ENCODE measurements at places on chromosomes 16 and 17.

GRCh38 chr17:29140631-29141513 is 39.3 kb downstream of the MYO18A start:
- peak; percentile 26 for DNase-seq

DNA sequence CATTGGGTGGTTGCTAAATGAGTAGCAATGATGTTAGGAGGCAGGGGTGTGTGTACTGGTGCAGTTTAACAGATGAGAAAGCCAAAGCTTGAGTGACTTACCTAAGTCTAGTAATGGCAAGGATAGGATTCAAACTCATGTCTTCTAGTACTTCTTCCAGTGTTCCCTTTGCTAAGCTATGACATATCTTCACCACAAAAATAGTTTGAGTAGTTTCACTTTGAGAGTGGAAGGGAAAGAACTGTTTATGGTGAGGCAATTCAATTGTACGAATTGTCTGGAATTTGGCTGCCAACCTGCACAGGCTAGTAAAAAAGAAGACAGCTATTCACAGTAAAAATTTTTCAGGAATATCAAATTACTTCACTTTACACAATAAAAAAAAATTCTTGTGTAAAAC is 138.0 kb downstream of the NLK start:
- DNase-seq: no peak

- DNase-seq: no peak
Observed at GRCh38 chr17:39953471-39953888, 9.3 kb upstream of the GSDMA start.

- DNase-seq: no peak
Observed at GRCh38 chr17:511001-511698, 158.5 kb upstream of the RPH3AL start.

GRCh38 chr17:14198575-14198974 is 38.1 kb downstream of the CDRT15 start:
- DNase-seq: no peak

DNA sequence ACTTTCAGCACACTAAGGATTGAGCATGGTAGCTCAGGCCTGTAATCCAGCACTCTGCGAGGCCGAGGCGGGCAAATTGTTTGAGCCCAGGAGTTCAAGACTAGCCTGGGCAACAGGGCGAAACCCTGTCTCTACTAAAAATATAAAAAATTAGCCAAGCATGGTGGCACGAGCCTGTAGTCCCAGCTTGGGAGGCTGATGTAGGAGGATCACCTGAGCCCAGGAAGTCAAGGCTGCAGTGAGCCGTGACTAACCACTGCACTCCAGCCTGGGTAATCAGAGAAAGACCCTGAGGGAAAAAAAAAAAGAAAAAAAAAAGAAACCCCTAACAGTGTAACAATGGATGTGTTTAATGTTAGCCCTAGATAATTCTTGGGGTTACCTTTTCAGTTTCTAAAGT is 24.0 kb downstream of the PARN start:
- DNase-seq: no peak

- no peak for DNase-seq
Observed at GRCh38 chr17:10169290-10169689, 29.1 kb downstream of the GAS7 start.

DNA sequence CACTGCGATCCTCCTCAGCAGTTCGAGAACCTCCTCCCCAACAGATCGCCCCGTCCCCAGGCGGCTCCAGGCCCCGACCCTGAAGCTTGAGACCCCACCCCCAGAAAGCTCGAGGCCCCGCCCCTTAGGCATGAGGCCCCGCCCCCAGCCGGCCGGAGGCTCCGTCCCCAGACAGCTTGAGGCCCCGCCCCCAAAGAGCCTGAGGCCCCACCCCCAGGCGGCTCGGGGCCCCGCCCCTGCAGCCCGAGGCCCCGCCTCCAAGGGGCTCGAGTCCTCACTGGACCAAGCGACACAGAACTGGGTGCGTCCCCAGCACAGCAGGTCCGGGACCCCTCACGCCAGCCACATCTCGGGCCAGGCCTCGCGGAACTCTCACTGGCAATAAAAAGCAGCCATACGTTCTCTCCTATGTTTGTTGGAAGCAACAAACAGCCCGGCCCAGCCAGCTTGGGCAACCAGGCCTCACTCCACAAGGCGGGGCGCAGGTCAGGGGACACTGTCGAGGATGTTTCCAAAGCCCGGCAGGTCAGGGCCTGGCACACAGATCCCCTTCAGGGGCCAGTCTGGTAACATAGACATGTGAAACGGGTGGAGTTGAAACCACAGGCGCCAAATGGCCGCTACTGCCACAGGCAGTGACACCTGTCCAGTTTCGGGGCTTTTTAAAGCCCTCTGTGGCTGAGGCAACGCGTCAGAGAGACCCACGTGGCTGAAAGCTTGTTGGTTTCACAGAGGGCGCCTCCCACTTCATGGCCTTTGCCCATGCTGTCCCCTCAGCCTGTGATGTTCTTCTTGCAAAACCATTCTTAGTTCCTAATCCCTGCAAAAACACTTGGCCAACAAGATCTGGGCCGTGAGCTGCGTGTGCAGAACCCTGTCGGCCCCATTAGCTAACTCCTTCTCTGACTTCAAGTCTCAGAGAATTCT is 224.2 kb downstream of the PARN start:
- no peak for DNase-seq

DNA sequence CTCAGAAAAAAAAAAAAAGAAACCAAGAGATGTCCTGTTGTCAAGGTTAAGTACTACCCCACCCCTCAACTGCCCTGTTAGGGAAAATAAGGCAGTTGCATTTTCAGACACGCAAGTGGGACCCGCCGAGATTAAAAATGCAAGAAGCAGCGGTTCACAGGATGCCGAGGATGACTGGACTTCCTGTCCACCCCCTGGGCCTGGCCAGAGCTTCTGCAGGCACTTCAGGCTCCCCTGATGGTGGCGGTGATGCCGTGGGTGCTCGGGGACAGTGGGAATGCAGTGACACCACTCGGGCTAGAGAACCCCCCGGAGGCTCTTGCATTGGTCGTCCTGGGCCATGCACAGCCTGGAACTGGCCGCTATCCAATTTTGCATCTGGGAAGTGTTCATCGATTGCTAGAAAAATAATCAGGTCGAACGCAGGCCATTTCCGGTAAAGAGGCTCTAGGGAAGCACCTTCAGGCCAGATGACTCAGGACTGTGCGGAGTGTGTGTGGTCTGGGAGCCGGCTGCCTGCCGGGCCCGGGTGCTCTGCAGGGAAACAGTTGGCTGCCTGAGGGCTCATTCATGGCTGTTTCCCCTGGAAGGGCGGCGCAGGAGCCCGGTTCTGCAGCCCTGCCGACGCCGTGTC is 13.4 kb upstream of the CRISPLD2 start:
- no peak for DNase-seq

GRCh38 chr17:40333781-40334448 is 24.9 kb downstream of the RARA start:
- DNase-seq: no peak

DNA sequence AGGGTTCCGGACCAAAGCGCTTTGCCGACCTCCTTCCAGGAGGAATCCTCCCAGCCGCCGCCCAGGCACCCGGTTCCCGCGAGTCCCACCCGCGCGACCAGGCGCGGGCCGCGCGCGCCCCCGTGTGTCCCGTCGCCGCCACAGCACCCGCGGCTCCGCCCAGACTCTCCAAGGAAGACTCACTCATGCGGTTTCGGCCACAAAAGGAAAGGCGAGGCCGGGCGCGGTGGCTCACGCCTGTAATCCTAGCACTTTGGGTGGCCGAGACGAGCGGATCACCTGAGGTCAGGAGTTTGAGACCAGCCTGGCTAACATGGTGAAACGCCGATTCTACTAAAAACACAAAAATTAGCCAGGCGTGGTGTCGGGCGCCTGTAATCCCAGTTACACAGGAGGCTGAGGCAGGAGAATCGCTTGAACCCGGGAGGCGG is 3.5 kb upstream of the PKMYT1 start:
- peak; percentile 59 for DNase-seq
